ENCODE measurements at places on chromosomes 12 and 14.

GRCh38 chr12:24705741-24706358, 243.1 kb downstream of the BCAT1 start:
- DNase-seq: peak; percentile 72

- DNase-seq: no peak
Measured at GRCh38 chr12:21296348-21296747, 38.4 kb downstream of the SLCO1A2 start.

- DNase-seq: no peak
Measured at GRCh38 chr12:61070640-61071414, 1189.4 kb upstream of the USP15 start.

DNA sequence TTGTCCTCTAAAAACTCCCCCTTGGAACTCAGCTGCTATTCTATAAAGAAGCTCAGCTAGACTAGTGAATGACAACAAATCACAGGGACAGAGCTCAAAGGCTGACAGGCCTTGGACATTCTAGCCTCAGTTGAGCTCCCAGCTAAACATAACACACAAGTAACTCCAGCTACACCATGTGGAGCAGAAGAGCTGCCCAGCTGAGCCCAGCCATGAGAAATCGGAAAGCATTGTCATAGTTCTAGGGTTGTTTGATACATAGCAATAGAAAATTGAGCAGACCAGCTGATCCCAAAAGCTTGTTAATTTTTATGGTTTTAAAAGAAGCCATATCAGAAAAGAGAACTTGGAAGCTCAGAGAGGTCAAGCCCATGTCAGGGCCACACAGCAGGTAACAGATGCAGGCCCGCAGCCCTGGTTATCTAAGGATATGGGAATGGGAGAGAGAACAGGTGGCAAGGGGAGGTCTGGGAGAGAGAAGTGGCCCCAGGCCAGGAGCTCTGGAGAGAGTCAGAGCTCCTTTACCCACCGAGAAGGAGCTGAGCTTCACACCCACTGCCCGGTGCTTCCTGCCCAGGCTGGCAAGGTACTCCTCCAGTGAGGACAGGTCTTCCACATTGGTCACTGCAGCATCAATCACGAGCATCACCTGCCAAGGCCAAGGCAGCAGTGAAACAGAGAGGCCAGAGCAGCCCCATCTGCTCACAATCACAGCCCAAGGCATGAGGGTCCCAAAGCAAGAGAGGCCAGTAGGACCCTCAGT, 2.9 kb downstream of the NGB start:
- no peak for DNase-seq

GRCh38 chr12:120872487-120872886, 31.7 kb downstream of the SPPL3 start:
- DNase-seq: no peak

- DNase-seq: no peak
Measured at GRCh38 chr12:68453876-68454275, 121.7 kb upstream of the MDM1 start.

GRCh38 chr12:517538-517937, 57.8 kb downstream of the B4GALNT3 start:
- DNase-seq: no peak

GRCh38 chr14:70023871-70024270, 144.7 kb downstream of the SMOC1 start:
- DNase-seq: no peak

- DNase-seq: no peak
Measured at GRCh38 chr12:95237315-95237714, 19.7 kb downstream of the VEZT start.

DNA sequence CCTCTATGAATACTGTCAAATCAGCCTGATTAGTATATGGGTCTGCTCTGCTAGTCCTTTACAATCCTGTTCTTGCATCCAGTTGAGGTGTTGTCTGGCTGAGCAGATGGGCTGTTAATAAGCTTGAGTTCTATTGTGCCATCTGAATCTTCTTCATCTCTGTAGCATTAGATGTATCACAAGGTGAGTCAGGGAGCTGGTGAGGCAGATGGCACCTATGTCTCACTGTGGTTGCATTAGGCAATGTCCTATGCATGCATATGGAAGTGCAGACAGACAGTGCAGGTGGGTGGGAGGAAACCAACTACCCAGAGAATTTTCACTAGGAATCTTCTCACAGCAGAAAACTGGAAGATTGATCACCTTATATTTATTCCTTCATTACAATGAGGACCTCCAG, 165.7 kb upstream of the STXBP6 start:
- no peak for DNase-seq

DNA sequence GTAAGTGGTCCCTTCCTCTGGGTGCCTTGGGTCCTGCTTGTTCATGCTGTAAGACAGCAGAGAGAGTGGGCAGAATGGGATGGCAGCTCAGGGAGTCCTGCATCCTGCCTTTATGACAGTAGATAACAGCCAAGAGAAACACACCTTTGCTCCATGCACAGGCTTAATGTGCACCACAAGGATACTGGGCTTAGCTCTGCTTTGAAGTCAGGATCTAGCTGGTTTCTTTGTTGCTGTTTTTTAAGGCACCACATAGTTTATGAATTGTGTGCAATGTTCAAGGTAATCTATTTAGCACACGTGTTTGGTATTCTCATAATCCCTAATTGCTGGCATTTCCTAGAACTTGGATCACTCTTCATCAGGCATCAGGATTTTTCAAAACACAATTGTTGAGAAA, 239.5 kb upstream of the DCN start:
- no peak for DNase-seq

DNA sequence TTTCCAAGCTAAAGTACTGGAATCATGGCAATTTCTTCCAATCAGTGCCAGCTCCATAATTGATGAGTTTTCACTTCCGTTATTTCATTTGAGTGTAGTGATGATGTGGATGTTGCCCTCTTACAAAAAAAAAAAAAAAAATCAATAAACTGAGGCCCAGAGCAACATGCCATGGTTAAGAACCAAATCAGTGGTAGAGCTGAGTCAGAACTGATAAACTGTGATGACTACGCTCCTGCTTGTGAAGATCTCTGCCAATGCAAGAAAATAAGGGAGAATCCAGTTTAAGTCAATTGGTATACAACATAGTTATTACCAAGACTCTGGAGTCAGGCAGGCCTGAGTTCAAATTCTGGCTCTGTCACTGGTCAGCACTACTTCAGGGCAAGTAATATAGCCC, 102.7 kb downstream of the GPR135 start:
- DNase-seq: no peak

DNA sequence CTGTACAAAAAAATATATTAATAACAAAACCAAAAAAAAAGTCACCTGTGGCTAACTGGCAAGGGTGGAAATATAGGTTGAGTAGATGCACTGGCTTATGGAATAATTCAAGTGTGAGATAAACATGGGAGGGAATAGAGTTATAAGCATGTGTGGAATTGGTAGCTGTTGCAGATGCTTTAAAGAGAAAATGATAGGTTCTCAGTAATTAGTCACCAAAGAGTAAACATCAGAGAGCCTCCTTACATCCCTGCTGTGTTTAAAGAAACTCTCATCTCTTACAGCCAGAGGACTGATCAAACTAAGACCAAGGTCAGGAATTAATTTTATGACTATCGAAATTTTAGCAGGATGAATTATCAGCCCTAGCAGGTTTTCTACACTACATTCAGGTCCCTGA, 70.5 kb downstream of the EGLN3 start:
- no peak for DNase-seq

DNA sequence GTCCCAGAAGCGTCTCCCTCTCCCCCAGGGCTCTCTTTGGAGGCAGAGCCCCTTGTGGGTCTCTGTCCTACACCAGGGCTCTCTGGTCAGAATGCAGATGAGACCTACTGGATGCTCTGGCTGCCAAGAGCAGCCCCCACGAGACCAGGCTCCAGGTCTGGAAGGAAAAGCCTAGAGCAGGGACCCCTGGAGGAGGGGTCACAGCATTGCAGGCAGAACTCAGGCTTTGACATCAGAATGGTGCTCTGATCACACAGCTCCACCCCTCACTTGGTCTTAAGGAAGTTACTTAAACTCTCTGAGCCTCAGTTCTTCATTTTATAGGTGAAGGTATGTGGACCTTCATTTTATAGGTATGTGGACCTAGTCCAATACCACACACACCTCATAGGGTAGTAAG, 83.1 kb downstream of the ARL6IP4 start:
- peak; percentile 50 for DNase-seq

- DNase-seq: no peak
Measured at GRCh38 chr14:68182492-68182891, 362.9 kb downstream of the RAD51B start.

DNA sequence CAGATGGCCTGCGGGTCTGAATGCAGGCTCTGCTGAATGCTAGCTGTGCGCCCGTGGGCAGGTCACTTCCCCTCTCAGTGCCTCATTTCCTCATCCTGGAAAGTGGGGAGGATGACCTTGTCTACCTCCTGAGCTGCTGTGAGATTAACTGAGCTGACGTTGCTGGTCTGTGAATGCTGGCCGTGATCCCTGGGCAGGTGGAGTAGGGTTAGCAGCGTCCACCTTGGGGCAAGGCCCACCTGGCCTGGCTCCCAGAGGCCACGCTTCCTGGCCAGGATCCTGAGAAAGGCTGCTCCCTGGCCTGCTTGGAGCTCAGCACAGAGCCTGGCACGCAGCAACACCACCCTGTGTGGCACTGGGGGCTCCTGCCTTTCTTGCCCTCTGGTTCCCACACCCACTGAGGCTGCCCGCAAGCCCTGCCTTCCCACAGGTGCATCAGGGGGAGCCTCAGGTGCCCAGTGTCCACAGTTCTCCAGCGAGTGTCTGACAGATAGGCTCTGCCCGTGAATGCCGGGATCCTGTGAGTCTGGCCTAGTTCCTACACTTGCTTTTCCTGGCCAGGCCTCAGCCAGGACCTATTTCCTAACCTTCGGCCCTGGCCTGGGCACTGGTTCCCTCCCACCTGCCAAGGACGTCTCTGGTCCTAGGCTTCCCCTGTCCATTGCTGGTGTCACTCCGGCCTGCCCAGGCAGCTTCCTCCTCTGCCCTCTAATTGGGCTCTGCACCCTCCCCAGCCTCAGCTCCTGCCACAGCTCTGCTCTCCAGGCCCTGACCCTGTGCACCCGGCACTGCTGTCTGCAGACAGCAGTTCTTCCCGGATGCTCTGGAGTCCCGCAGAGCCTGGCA, 37.2 kb upstream of the TDRD9 start:
- DNase-seq: peak; percentile 79

GRCh38 chr12:124814741-124815613, 48.7 kb downstream of the SCARB1 start:
- peak; percentile 87 for DNase-seq

DNA sequence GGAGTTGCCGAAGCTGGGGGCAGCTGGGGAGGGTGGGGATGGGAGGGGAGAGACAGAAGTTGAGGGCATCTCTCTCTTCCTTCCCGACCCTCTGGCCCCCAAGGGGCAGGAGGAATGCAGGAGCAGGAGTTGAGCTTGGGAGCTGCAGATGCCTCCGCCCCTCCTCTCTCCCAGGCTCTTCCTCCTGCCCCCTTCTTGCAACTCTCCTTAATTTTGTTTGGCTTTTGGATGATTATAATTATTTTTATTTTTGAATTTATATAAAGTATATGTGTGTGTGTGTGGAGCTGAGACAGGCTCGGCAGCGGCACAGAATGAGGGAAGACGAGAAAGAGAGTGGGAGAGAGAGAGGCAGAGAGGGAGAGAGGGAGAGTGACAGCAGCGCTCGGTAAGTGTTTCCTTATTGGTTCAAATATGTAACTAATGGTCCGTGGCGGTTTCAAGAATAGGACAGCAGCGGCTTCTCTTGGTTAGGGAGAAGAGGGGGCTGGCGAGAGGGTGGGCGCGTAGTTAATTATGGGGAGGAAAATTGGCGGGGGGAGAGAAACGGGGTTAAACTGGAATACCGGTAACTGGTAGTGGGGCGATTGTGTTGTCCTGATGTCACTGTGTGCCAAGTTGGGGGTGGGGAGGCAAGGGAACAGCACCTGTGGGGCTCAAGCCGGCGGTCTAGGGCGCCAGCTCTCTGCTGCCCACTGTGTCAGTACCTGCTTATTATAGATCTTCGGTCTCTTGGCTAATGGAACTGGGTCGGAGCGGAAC, 8.4 kb downstream of the HOXC8 start:
- DNase-seq: no peak

- DNase-seq: no peak
Measured at GRCh38 chr12:82627799-82628198, 58.9 kb upstream of the TMTC2 start.

- DNase-seq: no peak
Measured at GRCh38 chr12:104181313-104181712, 34.3 kb upstream of the TXNRD1 start.

GRCh38 chr12:102374190-102374589, 106.2 kb downstream of the IGF1 start:
- DNase-seq: no peak

DNA sequence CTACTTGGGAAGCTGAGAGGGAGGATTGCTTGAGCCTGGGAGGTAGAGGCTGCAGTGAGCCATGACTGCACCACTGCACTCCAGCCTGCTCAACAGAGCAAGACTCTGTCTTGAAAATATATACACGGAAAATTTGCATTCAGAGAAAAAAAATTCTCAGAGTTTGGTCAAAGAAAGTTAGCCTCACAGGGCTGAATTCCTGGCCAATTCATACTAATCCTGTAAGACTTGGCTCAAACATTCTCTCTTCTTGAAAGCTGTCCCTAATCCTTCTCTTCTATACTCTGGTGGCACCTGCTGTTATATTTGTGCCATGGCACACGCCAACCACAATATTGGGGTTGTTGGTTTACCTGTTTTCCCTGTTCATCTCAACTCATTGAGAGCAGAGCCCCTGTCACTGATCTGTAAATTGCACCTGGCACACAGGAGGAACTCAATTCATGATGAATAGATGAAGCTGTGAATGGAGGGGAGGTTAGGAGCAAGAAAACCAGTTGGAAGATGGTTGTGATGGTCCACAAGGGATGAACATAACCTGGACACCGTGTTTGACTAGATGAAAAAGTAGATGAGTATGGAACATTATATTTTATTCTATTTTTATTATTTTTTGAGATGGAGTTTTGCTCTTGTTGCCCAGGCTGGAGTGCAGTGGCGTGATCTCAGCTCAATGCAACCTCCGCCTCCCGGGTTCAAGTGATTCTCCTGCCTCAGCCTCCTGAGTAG, 36.8 kb upstream of the SPTSSA start:
- DNase-seq: peak; percentile 45

- DNase-seq: peak; percentile 17
Measured at GRCh38 chr12:20368651-20369304, 441 bp downstream of the PDE3A start.

GRCh38 chr12:24948420-24948756, 513 bp downstream of the BCAT1 start:
- DNase-seq: peak; percentile 23

DNA sequence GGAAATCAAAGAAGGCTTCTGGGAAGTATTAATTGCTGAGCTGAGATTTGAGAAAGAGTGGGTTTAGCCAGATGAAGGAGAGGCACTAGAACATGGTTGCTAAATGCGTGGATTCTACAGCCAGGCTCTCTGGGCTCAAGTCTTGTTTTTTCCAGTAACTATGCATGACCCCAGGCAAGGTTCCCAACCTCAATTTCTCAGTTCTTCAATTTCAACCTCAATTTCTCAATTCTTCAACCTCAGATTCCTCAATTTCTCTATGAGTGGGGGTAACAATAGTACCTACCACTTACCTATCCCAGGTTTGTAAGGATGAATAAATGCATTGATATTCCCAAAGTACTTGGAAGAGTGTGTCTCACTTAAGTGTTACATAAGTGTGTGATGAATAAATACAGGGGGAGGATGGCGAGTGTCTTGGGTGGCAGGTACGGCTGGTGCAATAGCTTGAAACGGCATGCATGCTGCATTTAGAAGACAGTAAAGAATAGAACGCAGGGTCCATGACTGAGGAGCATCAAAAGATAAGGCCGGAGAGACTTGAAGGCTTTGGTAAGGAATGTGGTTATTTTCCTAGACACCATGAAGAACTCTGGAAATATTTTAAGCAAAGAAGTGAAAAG, 149.1 kb upstream of the ATP2B1 start:
- peak; percentile 63 for DNase-seq

GRCh38 chr14:105474483-105475268, at the start of gene CRIP2:
Gene CRIP2, plus strand, starts transcription at chr14:105474821. Its CDS starts 42 bp downstream, at chr14:105474863.
- DNase-seq: peak; percentile 38

All from suppressor macrophage (primary cell).